ENCODE measurements at places on chromosomes 3 and 15.

DNA sequence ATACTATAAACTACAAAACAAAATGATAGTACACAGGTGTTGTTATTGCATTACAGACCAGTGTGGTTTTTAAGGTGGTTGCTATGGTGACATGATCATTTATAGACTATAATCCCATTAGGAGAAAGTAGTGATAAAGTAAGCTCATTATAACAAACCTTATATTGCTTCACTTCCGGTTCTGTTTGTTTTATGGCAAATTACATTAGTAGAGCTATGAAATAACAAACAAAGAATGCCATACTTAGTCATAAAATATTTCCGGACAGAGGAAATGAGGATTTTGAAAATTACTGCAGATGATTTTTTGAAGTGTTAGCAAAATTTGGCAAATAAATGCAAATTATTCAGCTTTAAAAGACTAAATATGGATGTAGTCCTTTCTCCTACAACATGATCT is 640.4 kb upstream of the ARPP21 start:
- DNase-seq = no peak

DNA sequence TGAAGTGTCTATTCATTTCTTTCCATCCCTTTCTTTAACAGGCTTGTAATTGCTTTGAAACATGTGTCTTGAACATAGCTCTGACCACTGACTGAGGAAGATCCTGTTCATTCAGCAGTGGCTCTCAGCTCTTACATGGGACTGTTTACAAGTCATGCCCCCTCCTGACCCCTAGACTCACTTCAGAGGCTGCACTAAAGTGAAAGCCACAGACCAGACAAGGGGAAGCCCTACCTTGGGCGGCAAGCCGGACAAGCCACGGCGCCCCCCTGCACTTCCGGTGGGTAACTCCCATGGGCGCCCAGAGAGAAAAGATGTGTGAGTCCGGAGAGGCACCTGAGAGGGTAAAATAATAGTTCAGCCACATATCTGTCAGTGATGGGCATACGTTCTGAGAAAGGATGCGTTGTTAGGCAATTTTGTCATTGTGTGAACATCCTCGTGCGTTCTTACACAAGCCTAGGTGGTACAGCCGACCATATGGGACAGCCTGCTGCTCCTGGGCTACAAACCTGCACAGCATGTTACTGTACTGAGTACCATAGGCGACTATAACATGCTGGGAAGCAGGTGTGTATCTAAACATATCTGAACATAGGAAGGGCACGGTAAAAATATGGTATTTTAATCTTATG is 116.2 kb downstream of the CHSY1 start:
- DNase-seq = no peak

- no peak for DNase-seq
Measured at GRCh38 chr3:187434524-187434923, 66.3 kb downstream of the RTP4 start.

GRCh38 chr3:64255741-64256340 is 30.6 kb upstream of the PRICKLE2 start:
- DNase-seq = no peak

- no peak for DNase-seq
Measured at GRCh38 chr3:31800436-31800835, 180.6 kb downstream of the OSBPL10 start.

GRCh38 chr3:123688241-123688747 is 103.4 kb upstream of the HACD2 start:
- DNase-seq = no peak

GRCh38 chr15:96497951-96498350 is 167.5 kb downstream of the NR2F2 start:
- DNase-seq = no peak

DNA sequence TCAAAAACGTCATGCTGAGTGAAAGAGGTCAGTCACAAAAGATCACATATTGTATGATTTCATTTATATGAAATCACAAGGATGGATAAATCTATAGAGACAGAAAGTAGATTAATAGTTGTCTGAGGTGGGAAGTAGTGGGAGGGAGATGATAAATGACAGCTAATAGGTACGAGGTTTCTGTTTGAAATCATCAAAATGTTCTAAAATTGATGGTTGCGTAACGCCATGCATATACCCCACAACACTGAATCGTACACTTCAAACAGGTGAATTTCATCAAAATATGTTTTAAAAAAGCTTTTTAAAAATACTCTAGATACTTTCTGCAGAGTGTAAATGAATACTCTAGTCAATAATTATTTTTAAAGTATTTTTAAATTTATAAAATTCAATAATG is 303.0 kb upstream of the STAC start:
- no peak for DNase-seq

DNA sequence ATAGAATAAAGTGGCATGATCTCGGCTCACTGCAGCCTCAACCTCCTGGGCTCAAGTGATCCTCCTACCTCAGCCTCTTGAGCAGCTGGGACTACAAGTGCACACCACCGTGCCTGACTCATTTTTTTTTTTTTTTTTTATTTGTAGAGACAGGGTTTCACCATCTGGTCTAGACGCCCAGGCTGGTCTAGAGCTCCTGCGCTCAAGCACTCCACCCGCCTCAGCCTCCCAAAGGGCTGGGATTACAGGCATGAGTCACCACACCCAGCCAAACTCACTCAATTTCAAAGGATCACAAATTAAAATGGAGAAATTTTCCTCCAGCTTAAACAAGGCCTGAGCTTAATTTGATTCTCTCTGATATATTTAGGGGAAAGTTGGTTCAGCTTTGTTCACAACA is 27.3 kb upstream of the NMB start:
- no peak for DNase-seq

DNA sequence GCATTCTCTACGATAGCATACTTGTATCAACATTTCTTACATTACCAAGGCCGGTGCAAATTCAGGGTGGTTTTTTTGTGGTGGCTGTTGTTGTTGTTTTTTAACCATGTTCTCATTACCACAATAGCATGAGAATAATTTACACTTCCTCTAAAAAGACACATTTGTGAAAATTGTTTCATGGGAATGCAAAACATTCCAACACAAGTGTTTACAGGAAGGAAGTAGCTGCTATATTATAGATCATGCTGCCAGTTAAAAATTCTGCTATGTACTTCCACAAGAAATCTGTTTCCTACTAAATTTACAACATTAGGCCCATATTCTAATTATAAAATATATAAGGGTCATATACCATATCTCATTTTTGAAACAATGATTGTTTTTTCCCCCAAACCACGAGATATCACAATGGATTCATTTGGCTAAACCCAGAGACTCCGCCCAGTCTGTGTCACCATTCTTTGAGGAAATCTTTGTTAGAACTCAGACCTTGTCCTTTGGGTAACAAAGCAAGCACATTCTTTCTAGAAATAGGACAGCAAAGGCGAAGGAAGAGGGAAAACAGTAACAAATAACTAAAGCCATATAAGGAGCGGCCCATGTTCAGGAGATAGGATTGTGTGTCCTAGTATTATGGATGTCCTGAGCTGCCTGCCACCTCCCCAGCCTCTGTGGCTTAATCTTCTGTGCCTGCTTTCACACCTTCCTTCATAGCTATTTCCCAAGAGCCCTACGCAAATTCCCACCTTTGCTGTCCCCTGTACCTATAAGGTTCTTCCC is 60.1 kb downstream of the UACA start:
- DNase-seq = no peak

DNA sequence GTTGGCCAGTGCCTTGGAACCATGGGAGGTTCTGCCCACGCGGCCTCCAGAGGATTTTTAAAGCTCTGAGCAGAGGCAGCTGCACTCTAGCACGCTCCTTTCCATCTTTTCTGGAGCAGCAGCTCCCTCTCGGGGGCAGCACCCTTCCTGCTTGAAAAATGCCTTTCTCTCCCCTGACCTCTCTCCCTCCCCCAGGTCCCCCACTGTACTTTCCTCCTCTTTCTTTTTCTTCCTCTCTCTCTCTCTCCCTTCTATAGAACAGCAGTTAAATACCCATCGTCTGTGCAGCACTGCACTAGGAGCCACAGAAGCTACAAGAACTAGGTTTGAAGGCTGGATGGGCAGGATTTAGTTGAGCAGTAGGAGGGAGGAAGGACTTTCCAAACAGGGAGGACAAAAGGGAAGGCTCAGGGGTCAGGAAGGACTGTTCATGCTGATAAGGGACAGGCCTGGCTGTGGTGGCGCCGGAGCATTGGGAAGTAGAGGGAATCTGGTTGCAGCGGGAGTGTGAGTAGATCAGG is 4.4 kb downstream of the ALPK3 start:
- DNase-seq = no peak

DNA sequence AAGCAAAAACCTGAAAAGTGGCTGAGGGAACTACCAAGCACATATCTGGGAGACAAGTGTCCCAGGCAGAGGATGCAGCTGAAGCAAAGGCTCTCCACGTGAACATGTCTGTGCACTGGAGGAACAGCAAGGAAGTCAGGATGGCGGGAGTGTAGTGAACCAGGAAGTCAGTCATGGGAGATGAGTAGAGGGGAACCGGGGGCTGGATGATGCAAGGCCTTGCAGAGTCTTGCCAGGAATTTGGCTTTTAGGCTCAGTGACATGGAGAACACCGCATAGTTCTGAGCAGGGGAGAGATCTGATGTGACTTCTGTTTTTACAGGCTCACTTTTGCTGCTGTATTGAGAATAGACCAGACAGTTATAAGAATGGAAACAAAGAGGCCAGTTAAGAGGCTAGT is 19.0 kb downstream of the C2CD4A start:
- no peak for DNase-seq

DNA sequence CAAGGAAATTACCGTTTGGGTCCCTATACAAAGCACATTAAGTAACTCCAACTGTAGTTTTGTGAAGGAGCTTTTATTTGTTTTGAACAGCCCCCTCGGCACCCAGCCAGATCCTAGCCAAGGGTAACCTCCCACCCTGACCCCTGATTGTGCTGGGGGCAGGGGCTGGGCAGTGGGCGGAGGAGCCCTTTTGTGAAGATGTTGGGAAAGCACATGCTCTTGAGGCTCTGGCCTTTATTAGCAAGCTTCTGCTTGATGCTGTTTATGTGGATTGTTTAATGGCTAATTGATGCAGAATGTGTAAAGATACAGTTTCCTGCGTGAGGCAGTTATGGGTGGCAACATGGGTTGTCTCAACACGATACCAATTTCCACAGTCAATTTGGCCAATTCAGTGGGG is 136.5 kb downstream of the MAP2K5 start:
- DNase-seq = no peak

DNA sequence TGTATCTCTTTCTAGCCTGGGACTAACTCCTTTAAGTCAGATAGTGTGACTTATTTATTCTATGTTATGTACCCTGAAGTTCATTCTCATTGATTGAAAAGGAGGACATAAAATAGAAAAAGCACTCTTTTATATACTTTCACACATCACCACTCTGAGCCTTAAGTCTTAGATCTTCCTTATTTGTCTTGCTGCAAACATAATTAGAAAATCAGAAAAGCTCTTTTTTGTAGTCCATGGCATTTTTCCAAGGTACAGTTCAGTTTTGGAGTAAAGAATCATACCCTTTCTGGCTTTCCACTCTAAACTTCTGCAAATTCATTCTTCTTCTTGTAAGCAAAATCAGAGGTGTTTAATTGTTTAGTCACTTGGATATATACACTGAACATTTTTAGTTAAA is 75.5 kb downstream of the AKAP13 start:
- no peak for DNase-seq

DNA sequence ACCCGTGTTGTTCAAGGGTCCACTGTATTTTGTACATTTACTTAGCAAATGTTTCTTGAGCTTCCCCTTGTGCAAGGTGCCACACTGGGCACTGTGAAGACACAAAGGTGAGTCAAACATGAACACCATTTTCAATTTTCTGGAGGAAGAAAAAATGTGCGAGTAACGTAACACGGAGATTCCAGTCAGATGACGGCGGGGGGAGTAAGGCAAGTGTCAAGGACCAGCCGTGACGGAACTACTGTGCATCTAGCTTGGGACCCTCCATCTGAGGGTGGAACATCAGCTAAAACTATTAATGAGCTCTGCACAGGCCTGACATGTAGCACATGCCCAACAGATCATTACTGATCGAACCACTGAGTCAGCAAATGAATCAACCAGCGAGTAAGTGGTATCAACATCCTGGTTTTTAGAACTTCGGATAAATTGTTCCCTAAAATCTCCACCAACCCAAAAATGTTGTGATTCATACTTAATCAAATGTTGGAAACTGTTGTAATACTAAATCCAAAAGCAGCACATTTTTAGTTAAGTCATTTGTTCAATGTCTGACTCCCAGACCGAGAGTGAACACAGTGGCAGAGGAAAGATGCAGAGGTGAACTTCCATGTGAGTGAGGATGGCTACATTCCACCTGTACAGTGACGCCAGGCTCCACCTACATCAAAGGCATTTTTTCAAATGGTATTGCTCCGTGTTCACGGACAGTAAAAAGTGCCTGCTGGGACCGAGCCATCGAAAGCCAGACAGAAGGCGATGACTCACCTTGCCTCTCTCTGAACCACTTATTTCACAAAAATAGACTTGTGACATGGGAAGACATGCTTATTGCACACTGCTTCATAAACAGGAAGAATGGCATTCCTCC is 172.2 kb downstream of the ATP10A start:
- DNase-seq = no peak

DNA sequence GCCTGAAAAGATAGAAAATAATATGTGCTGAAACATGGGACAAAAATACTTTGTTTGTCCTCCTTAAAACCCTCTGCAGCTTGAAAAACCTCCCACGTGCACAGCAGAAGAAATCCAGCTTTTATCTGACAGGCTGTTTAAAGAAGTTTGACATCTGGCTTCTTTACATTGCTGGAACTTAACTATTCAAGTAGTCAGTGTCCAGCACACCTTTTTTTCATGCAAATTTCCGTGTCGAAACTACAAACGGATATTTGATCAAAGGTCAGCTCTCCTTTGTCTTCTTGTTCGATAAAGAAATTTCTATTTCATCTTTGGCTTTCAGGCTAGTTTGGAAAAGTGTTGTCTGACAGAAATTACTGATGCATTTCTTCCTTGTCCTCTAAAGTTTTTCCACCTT is 66.8 kb upstream of the KBTBD8 start:
- DNase-seq = no peak

GRCh38 chr3:126291537-126291936 is 65.7 kb downstream of the KLF15 start:
- no peak for DNase-seq

DNA sequence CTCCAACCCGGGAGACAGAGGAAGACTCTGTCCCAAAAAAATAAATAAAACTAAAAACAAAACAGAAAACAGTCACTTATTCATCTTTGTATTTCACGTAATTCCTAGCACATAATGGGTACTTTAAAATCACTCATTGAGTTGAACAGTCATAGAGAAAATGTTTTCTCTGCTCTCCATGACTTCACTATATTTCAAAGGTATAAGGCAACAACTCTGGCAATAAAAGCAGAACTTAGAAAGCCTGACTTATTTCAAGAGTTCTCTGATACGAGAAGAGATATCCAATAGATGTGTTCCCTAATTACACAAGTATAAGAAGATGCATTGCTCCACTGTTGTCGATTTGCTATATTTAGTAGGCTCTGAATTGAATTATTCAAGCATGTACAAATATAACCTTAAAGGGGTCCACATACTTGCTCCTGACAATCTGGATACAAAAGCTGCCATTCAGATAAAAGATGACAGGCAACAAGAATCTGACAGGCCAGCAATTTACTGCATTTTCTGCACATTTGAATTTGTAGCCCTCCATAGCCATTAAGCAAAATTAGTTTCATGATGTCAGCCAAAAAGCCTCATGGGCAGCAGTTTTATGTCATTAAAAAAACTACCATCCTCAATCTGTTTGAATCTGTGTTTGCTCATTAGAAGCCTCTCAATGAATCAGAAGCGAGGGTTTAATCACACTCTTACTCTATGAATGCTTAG is 47.9 kb downstream of the PEAK1 start:
- DNase-seq = no peak
